ENCODE measurements at places on chromosomes 11 and 22.

DNA sequence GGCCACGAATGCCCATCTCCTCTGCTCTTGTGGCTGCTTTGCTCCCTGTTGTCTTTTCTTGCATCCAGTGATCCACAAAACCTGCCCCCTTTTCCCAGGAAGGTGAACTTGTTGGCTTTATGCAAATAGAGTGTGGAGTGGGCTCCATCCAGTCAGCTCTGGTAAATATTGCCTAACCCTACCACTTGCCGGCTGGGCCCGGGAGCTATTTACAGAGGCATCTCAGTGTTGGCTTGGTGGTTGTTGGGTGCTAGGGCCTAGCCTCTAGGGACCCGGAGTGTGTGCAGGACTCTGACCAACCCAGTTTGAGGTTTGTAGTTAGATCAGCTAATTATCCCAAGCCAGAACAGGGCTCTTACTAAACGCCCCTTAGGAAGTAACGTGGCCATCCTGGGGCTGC is 40.8 kb upstream of the TLCD5 start:
- H3K27me3 ChIP-seq: peaks cover 16% of the 10 kb centered on the region
- no peaks in the 10 kb centered on the region for H3K36me3 ChIP-seq
- H3K4me3 ChIP-seq: no peak overlapping the region

GRCh38 chr22:29348041-29348440 is 32.5 kb upstream of the RASL10A start:
- DNase-seq: no peak
- no peak overlapping the region for H3K4me3 ChIP-seq
- peaks cover 35% of the 10 kb centered on the region for H3K36me3 ChIP-seq
- peaks cover 4% of the 10 kb centered on the region for H3K27me3 ChIP-seq

DNA sequence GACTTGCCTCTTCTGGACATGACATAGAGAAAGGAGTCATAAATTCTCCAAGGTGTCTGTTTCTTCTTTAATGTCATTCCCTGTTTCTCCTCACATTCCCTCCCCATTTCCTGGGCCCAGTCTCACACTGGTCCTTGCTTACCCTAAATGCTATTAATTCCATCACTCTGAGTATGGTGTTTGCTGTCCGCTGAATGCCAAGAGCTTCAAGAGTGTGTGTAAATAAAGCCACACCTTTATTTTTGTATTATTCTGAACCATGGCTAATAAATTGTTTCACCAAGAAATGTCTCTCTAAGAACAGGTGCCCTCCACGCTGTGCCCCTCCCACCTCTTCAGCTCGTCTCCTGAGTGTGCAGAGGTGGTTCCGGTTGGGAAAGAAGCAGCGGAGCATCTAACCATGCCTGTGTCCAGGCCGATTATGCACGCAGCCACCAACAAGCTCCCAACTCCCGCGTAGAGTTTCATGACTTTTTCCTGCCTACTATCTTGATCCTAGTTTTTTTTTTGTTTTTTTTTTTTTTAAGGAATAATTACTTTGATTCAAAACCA is 8.6 kb downstream of the TMEM121B start:
- H3K4me1 ChIP-seq: peaks cover 40% of the 10 kb centered on the region
- DNase-seq: peak; percentile 45
- H3K27me3 ChIP-seq: peaks cover 4% of the 10 kb centered on the region
- H3K27ac ChIP-seq: no peak overlapping the region

DNA sequence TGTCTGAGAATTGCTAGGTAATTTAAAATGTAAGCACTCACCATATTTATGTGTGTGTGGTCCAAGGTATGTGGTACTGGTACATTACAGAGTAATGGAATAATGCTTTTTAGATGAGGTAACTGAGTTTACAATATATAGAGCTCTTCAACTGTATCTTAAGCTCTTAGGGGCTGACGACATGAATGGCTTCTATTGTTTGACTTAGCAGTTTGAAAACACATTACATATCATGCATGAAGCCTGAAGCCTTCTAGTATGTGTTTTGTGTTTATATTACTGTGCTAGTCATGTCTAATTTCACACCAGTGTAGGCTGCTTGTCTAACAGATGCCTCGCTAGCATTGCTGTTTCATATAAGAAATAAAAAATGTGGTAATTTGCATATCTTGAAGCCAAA is 37.2 kb downstream of the GAS2 start:
- no peaks in the 10 kb centered on the region for H3K27me3 ChIP-seq
- peaks cover 17% of the 10 kb centered on the region for H3K4me1 ChIP-seq
- no peak overlapping the region for H3K27ac ChIP-seq
- no peak for DNase-seq
